Activated T-cell treated with anti-CD3 and anti-CD28 coated beads for 48 hours (primary cell): ENCODE measurements at places on chromosomes 7 and 10.

- peak; percentile 18 for DNase-seq
Measured at GRCh38 chr7:80918909-80919721, at the start of gene SEMA3C. SEMA3C (minus strand) TSS chr7:80919051; CDS start chr7:80916781, 2,270 bp downstream.

DNA sequence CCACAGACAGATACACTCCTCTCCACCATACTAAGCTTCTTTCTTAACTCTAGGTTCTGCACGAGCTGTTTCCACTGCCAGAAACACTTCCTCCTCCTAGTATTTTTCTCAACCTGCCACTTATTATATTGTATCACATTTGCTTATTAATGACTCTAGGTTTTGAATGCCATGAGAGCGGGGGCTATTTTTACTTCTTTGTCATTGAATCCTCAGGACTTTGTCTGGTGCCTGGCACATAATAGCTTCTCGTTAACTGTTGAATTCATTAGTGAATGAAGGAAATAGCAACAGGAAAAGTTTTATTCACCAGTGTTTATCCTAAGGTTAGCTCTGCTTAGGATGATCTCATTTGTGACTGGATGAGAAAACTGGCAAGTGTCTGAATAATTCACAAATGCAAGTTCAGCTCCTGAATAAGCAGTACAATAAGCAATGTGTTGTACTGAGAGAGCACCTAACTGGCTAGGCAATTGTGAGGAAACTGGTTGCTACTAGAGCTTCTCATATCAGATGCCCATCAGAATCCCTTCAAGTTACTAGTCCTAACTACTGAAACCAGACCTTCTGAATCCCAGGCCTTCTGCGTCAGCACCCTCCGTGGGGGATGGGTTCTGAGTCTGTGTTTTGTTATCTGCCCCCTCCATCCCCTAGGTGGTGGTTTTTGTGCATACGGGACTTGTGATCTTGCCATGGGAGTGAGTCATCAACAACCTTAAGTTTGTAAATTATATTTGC lies 92.7 kb downstream of the LSMEM1 start:
- DNase-seq: no peak

GRCh38 chr7:40570223-40570622 lies 435.4 kb downstream of the SUGCT start:
- DNase-seq: no peak

- DNase-seq: peak; percentile 21
Measured at GRCh38 chr7:101816595-101817470, 593 bp upstream of the CUX1 start.

DNA sequence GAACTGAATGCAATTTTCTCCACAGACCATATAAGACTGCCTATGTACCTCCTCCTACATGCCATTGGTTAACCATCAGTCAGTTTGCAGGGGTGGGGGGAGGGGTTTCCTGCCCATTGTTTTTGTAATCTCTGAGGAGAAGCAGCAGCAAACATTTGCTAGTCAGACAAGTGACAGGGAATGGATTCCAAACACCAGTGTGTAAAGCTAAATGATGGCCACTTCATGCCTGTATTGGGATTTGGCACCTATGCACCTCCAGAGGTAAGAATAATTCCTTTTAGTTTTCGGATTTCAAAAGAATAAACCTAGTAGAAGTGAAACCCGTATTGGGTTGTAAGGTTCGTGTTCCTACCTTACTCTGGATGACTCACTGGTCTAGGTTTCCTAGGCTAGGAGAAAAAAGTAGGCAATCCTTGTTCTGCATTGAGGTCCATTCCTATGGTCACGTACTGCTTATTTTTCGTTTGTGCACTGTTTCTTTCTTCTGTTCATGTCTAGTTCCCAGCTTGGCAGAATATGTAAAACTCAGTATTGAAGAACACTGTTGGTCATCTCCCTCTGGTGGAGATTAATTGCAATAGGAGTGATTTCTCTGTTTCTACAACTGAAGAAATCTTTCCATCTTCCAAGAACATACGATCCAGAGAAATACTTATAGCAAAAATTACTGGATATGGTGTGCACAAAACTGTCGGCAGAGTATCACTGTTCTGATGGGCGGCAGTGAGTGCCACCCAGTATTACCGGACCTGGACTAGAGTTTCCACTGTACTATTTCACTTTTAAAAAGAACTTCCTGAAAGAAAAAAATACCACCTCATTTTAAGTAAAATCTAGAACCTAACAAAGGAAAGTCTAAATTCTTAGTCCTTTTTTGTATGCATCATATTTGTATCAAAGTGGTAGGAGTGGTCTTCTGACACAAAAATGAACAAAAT lies at the start of gene AKR1C3:
Gene AKR1C3, plus strand, starts transcription at position 150 of the 941 bp plus-strand sequence. Its CDS starts 31 bp downstream, at position 181.
- no peak for DNase-seq

- no peak for DNase-seq
Measured at GRCh38 chr7:134619627-134620331, 26.9 kb upstream of the BPGM start.

DNA sequence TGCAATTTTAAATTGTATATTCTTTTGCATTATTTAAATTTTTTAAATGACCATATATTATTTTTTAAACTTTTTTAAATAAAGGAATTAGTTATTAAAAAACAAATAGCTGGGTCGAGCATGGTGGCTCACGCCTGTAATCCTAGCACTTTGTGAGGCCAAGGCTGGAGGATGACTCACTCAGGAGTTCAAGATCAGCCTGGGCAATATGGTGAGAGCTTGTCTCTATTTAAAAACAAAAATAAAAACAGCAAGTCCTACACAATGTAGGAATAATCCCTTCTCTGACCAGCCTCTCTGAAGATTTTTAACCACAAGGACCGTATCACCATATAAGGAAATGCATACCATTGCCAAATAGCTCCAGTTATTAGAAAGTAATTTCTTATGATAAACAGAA lies 19.6 kb downstream of the NOC3L start:
- DNase-seq: no peak

- DNase-seq: no peak
Measured at GRCh38 chr7:139948587-139949335, 114.0 kb downstream of the PARP12 start.

GRCh38 chr7:134724606-134725005 lies 54.8 kb upstream of the CALD1 start:
- DNase-seq: no peak

GRCh38 chr10:30436671-30437030 lies 2.7 kb downstream of the MAP3K8 start:
- DNase-seq: no peak

DNA sequence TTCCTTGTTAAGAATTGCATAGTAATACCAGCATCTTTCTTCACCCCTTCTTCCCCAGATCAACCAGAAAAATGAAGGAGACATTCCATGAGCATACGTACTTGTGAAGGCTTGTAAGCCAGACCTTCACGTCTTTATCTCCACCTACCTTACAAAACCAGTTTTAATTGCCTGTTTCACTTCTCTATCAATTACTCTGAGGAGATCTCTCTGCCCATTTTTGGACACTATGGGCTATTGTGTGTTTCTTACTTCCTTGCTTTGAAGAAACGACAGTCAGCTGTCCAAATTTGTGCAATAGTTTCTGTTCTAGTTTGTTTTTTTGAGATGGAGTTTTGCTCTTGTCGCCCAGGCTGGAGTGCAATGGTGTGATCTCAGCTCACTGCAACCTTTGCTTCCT lies 349.7 kb upstream of the MBL2 start:
- DNase-seq: no peak

- no peak for DNase-seq
Measured at GRCh38 chr10:1137499-1138163, 81.4 kb downstream of the WDR37 start.

DNA sequence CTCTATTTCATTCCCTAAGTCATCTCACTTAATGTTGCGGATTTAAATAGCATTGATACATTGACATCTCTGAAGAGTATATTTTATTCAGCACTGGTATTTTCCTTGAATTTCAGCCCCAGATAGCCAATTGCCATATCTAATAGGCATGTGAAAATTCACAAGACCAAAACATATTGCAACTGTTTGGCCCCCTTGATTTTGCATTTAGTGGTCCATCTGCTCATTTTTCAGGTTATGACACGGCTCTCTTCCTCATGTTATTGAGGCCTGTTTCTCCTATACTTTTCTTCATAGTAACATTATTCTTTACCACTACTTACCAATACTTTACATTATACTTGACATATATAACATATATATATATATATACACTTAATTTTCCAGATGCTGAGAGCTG lies 43.7 kb downstream of the MKLN1 start:
- no peak for DNase-seq

DNA sequence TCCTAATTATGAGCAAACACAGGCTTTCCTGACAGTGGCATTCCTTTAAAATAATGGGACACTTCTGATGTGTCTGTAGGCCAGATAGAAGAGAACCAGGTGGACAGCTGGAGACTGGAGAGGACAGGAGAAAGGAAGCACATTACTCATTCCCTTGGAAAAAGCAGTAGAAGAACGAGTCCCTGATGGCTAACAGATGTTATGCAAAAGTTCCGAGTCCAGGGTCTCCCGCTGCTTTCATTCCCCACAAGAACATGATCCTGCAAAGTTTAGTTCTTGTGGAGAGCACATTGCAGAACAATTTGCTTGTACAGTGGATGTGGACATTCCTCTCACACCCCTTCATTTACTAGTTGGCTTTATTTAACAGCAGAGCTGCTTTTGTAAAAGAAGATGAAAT lies 137.6 kb downstream of the GPAM start:
- no peak for DNase-seq

GRCh38 chr7:18420748-18421147 lies 74.8 kb upstream of the HDAC9 start:
- no peak for DNase-seq

DNA sequence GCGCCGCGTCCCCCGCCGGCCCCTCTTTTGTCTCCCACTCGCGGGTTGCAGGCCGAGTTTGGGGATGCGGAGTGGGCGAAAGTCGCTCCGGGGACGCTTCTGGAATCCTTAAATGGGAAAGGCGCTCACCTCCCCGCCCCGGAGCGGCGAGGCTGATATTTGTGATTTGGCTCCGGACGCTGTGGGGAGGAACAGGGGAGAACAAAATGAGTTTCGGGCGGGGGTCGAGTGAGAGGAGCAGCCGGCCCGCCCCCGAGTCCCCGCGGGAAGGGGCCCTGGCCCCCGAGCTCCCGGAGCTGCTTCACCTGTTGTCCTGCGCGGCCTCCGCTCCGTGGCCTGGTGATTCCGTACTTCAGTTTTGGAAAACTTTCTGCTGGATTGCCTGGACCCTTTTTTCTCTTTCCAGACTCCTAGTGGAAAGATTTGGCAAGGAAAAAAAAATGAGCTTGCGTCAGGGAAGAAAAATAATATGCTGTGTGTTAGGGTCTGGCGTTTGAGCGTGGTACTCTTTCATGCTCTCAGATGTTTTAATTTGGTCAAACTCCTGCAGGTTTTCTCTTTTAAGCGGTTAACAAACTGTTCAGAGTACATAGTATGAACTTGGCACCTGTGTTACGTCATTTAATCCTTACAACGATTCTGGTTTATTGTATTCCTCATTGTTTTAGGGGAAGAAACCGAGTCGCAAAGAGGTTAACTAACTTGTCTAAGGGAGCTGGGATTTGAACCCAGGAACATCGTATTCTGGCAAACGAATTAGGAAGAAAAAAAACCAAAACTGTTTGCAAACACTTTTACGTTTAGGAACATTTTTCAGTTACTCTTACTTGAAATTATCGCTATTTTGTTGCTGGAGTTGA lies 924 bp downstream of the BMPR1A start:
- DNase-seq: peak; percentile 10

- no peak for DNase-seq
Measured at GRCh38 chr7:123863461-123863860, 18.5 kb downstream of the HYAL4 start.

DNA sequence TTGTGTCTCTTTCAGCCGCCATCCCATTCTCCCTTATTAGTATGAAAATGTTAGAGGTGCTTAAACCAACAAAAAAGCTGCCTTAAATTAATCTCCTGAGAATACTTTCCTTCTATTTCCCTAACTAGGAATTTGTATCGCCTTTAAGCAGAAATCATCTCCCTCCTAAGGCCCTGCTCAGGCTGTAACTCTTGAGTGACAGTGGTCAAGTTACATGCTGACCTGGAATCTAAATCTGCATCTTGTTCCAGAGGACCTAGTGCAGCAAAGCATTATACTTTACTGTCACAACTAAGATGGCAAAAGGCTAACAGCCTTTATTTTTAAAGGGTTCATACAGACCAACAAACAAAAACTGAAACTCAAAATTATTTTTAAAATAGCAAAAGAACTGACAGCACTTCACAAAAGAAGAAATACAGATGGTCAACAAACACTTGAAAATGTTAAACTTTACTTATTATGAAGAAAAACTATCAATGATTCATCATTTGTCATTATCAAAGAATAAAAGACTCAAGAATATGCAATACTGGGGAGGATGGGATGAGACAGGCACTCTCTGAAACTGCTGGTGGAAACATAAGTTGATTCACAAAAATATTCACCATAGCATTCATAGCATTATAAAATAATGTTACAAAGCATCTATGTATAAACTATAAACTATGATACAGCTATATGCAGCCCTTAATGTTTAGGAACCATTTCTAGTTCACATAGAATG lies 11.0 kb downstream of the CYREN start:
- DNase-seq: no peak

GRCh38 chr7:26078437-26079336 lies 73.3 kb upstream of the NFE2L3 start:
- peak; percentile 75 for DNase-seq

GRCh38 chr10:86840498-86840897 lies 84.1 kb downstream of the BMPR1A start:
- no peak for DNase-seq

DNA sequence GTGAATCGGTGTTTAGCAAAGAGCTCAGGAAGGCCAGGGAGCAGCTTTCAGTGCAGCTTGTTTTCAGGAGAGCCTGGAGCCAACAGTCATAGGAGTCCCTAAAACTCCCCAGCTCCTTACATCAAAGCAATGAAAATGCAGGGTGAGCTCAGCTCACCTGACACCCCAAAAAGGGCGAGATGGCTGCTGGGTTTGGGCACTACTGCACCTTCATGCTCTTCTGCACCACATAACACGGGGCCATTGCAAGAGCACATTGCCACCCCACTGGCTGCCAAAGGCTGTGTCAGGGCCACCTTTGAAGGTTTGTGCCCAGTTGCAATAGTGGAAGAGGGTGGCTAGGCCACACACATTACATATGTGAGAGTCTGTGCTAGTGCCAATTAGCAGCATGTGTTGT lies 25.0 kb upstream of the FRMD4A start:
- DNase-seq: no peak

DNA sequence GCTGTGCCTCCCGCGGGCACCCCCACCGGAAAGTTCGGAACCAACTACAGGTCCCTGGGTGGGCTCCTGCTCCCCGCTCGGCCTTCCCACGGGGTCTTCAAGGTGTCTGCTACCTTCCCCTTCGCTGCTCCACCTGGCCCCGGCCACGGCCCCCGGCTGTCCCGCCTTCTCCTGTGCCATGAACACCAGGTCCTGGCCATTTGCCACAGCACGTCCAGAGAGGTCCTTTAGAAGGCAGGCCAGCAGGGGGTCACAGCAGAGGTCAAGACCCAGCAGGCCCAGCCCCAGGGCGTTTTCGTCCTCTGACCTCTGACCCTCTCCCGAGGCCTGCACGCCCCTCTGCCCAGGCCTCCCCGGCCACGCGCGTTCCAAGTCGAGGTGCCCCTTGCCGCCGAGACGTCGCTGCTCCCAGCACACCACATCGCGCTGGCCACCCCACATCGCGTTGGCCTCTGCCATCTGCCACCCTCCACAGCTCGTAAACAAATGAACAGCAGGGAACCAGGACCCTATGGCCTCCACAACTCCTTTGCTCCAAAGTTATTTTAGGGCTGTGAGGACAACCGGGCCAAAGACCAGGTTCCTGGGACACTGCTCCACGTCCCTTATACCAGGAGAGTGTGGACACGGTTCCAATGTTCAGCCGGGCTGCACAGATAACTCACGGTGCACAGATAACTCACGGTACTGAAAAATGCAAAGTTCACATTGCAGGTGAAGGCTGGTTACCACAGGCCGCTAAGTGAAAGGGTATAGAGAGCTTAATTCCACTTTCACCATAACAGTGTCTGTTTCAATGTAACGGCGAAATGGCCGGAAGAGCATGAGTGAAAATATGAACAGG lies 74.3 kb downstream of the CFAP46 start:
- DNase-seq: no peak
